ENCODE measurements at places on chromosomes 2 and 18.
A peak's percentile ranks its signal among the peaks of the same experiment; 100 is the strongest.

GRCh38 chr2:235052514-235053354, 100.9 kb downstream of the SH3BP4 start:
- DNase-seq: no peak

GRCh38 chr2:67991456-67991855, 71.3 kb downstream of the C1D start:
- DNase-seq: no peak

- DNase-seq: no peak
Measured at GRCh38 chr18:10783941-10784340, 258.1 kb downstream of the NAPG start.

DNA sequence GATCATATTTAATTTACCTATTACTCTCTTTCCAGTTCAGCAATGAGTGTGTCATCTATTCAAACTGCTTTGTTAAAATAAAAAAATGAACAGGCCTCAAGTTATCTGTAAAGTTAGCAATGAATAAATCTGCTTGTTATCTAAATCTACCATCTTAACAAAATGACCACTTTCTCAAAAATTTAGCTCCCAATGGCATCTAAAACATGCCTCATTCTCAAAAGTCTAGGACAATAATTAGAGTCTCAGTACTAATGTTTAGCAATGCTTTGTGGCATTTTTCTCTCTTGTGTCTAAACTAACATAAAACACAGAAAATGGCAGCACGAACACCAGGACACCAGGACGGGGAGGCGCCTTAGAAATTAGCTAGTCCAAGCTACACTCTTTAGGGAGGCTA, 3.6 kb upstream of the ASAP2 start:
- DNase-seq: no peak

GRCh38 chr2:44778671-44779476, 162.6 kb upstream of the SIX3 start:
- DNase-seq: no peak

DNA sequence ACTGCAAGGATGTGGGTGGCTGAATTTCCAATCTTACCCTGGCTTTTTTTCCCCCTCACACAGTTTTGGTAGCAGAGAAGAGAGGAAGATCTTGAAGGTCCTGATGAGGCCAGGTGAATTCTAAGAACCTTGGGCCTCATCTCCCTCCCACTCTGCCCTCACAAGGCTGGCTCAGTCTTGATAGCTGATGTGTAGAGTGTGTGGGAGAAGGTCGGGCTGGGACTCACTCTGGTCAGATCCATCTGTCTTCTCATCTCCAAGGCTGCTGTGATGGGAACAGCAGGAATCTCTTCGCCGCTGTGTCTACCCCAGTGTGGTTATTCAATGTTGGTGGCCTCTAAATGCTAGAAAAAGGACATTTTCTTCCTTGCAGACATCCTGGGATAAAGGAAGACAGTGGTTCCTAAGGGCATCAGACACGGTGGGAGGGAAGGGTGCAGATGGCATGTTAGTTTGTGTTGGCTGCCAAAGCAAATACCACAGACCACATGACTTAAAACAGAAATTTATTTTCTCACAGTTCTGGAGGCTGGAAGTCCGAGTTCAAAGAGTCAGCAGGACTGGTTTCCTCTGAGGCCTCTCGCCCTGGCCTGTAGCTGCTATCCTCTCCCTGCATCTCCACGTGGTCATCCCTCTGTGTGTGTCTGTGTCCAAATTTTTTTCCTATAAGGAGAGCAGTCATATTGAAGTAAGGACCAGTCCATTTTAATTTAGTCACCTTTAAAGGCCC, 37.6 kb upstream of the MGAT4A start:
- DNase-seq: no peak

GRCh38 chr2:229586746-229587705, 127.3 kb downstream of the DNER start:
- DNase-seq: peak; percentile 30

DNA sequence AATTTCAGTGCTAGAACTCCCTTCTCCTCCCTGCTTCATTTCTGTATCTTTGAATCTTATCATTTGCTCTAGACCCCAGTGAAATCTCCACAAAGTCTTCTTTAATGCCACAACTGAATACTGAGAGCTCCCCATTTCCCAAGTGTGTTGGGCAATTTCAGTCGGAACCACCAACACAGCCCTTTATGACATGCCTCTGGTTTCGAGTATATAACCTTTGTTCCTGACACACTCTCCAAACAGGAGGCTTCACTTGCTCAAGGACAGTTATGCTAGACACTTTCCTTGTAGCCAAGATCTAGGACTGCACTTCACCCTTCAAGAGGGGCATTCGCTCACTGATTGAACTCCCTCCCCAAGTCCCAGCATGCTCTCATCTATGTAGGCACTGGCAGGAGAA, 18.6 kb upstream of the TTR start:
- DNase-seq: no peak

GRCh38 chr18:35609236-35609635, 27.7 kb downstream of the GALNT1 start:
- no peak for DNase-seq

GRCh38 chr2:17592731-17593409, 52.4 kb downstream of the VSNL1 start:
- DNase-seq: no peak

GRCh38 chr18:42559069-42559690, 556.3 kb downstream of the RIT2 start:
- DNase-seq: no peak

DNA sequence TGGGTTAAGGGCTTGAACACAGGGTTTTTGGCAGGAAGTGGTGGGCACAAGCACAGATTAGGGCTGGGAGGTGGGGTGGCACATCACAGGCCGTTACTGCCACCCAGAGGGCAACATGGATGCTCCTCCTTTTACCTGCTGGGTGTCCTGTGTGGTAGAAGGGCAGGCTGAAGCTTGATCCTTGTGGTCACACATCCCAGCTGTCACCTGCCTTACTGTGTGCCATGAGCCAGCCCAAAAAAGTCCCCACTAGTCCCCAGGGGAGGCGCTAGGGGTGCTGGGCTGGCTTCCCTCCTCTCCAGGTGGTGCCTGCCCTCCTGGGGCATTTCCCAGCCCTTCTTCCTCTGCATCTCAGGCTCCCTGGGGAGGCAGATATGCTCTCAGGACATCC, 50.5 kb upstream of the ALPP start:
- DNase-seq: no peak

DNA sequence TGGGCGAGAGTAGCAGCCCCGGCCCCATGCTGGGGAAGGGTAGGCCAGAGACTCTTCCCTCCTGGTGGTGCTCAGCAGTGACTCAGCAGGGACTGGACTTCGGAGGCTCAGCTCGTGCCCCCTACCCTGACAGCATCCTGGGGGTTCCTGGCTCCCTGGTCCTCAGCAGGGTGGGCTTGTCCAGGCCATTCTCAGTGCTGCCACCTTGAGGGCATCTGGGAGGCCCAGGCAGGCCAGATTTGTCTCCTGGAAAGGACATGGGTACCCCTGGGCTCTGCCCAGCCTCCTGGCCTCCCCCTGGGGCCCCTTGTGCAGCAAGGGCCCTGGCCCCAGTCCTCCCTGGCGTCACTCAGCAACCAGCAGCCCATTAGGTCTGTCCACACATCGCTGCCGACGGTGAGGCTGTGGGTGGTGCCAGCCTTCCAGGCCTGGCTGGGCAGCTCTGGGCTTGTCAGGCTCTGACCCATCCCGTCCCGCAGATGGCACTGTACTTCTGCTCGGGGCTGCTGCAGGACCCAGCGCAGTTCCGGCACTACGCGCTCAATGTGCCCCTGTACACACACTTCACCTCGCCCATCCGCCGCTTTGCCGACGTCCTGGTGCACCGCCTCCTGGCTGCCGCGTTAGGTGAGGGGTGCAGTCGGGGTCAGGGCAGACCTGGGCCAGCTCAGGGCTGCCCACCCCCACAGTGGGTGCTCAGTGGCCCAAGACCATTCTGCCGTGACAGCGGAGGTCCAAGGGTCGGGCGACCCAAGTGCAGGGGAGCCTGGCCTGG, 45.0 kb upstream of the ALPP start:
- no peak for DNase-seq

- DNase-seq: no peak
Measured at GRCh38 chr2:30398084-30398873, 48.8 kb upstream of the LCLAT1 start.

GRCh38 chr2:45000921-45001868, 8.1 kb downstream of the SIX2 start:
- no peak for DNase-seq

- DNase-seq: no peak
Measured at GRCh38 chr2:163465440-163465839, 270.4 kb downstream of the FIGN start.
